ENCODE measurements at places on chromosomes 13 and 19.
A peak's percentile ranks its signal among the peaks of the same experiment; 100 is the strongest.

DNA sequence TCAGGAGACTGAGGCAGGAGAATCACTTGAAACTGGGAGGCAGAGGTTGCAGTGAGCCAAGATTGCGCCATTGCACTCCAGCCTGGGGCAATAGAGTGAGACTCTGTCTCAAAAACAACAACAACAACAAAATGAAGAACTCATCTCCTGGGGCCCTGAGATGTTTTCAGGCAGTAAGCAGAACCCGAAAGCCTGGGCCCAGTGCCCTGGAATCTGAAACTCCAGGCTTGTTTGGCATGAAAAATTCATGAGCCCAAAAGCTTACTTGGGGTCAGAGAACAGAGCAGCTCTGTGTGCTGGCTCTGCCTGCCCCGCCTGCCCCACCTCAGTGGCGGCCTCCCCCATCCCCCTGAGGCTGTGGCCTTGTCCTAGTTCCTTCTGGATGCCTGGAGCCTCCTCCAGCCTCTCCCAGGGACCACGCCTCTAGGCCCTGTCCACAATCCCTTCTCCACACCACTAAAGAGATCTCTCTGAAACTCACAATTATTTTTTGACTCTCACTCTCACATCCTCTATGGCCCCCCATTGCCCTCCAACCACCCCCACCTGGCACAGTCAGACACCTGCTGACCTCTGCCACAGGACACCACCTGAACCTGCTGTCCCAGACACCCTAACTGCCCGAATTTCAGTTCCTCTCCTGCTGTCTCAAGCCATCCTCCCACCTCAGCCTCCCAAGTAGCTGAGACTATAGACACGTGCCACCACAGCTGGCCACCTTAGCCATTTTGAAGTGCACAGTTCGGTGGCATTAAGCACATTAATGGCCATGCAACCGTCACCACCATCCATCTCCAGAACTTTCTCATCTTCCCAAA lies 6.9 kb upstream of the AP1M2 start:
- H3K27ac ChIP-seq = peak overlapping the region; percentile 81
- peak; percentile 35 for DNase-seq
- peaks cover 47% of the 10 kb centered on the region for H3K4me1 ChIP-seq
- H3K27me3 ChIP-seq = no peaks in the 10 kb centered on the region
- no peaks in the 10 kb centered on the region for H3K36me3 ChIP-seq

- H3K4me3 ChIP-seq = no peak overlapping the region
- H3K27ac ChIP-seq = no peak overlapping the region
- no peaks in the 10 kb centered on the region for H3K36me3 ChIP-seq
- peaks cover 2% of the 10 kb centered on the region for H3K4me1 ChIP-seq
- no peaks in the 10 kb centered on the region for H3K27me3 ChIP-seq
- no peak for DNase-seq
Measured at GRCh38 chr13:73090116-73090822, 31.5 kb downstream of the KLF5 start.

DNA sequence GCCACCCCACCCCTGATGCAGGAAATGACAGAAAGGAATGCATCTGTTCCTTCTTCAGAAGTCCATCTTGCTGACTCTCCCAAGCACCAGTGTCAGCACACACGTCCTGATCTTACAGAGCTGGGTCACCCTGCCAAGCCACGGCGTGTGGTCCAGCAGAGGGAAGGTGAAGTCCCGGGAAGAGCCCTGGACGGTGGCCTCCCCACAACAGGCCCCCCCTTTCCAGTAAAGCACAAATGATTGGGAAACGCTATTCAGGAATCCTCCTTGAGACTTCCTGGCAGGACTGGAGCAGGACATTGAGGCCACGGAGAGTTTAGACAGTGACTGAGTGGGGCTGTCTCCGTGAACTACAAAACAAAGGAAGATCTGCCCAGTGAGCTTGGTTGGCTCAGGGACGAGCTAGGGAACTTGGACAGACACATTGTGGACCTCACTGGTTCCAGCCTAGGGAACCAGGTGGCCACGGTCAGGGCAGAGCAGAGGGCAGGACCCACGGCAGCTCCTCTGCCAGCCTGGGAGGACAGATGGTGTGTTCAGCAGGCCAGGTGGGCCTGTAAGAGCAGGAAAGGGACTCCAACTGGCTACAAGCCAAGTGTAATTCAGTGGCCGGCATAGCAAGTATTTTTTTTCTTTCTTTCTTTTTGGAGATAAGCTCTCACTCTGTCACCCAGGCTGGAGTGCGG lies 41.7 kb downstream of the ELL start:
- H3K4me1 ChIP-seq = peaks cover 72% of the 10 kb centered on the region
- peak overlapping the region; percentile 36 for H3K4me3 ChIP-seq
- peaks cover 19% of the 10 kb centered on the region for H3K36me3 ChIP-seq
- no peak for DNase-seq
- peak overlapping the region; percentile 92 for H3K27ac ChIP-seq

GRCh38 chr19:18001777-18002345 lies 6.1 kb upstream of the ARRDC2 start:
- no peaks in the 10 kb centered on the region for H3K27me3 ChIP-seq
- DNase-seq = no peak
- H3K4me1 ChIP-seq = peaks cover 51% of the 10 kb centered on the region
- H3K4me3 ChIP-seq = peak overlapping the region; percentile 95
- peak overlapping the region; percentile 97 for H3K27ac ChIP-seq

DNA sequence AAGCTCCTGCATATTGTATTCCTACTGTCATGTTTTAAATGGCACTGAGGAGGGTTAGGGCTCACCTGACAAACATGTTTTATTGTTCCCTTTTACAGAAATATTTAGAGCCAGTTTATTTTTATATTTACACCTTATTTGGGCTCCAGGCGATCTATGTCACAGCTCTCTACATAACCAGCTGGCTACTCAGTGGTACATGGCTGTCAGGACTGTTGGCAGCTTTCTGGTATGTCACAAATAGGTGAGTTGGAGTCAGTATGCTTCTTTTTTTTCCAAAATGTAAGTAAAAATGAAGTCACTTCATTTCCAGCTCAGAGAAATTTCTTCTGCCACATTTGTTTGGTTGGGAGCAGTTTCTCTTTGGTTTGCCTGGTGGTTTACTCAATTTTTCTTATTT lies 31.5 kb downstream of the DPY19L3 start:
- peaks cover 17% of the 10 kb centered on the region for H3K36me3 ChIP-seq
- no peak overlapping the region for H3K27ac ChIP-seq
- peaks cover 2% of the 10 kb centered on the region for H3K4me1 ChIP-seq
- no peak overlapping the region for H3K4me3 ChIP-seq
- H3K27me3 ChIP-seq = no peaks in the 10 kb centered on the region

DNA sequence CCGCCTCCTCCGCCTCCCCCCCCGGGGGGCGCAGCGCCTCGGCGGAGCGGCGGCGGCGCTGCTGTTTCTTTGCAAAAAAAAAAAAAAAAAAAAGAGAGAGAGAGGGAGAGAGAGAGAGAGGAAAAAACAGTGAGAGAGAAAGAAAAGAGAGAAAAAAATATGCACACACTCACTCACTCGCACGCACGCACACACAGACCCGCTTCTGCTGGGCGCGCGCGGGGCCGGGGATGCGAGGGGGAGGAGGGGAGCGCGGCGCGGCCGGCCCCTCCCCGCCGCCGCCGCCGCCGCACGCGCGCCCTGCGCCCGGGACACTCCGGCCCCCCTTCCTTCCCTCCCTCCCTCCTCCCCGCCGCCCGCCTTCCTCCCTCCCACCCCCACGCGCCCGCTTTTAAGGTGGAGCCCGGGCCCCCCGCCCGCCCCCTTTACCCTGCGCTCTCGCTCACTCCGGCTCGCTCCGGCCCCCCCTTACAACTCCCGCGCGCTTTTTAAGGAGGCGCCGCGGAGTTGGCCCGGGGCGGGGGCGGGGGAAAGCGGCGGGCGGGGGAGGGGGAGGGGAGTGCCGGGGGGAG lies at the start of gene SAMD1:
TSS of gene SAMD1 (minus strand) at position 243 of the 572 bp plus-strand sequence.
- peak within 1 kb of the TSS; percentile 96 for H3K4me3 ChIP-seq
- peaks cover 12% of the 10 kb centered on the region for H3K4me1 ChIP-seq
- H3K27ac ChIP-seq = peak within 1 kb of the TSS; percentile 98
- H3K27me3 ChIP-seq = no peaks in the 10 kb centered on the region
- H3K36me3 ChIP-seq = peaks cover 25% of the 10 kb centered on the region
- DNase-seq = no peak

DNA sequence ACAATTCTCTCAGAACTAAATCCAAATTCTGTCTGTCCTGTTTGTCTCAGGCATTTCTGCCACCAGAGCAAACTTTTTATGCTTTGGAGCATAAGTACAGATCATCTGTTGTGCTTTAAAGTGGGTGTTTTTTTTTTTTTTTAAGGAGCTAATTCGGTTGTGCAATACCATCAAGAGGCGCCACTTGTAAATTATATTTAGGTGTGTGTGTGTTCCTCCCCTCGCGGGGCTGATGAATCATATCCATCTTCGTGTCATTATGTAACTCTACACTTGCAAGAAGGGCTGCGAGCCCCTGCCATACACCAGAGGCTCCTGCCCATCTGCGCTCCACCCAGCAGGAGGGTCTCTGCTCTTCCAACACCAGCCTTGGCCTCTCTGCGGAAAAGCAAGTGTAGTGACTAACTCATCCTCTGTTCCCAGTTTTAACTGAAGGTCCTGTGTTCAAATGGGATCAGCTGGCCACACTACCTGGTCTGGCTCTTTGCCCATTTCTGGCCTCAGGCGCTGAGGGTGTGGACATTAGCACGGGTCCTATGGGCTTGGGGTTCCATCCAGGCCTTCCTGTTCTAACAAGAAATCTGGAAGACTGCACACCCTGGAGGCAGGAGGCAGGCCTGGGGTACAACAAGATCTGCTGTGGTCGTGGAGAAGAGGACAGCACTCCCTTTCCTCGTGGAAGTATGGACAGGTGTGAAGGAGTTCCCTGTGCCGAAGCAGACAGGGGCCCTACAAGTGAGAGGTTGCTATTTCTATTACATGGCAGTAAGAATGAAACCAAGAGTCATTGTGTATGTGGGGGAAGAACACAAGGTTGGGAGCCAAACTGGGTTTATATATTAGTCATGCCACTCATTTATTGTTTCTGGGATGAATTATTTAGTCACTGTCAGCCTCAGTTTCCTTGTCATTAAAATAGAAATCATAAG lies 96.1 kb upstream of the MBNL2 start:
- no peaks in the 10 kb centered on the region for H3K36me3 ChIP-seq
- H3K27me3 ChIP-seq = peaks cover 13% of the 10 kb centered on the region
- H3K4me1 ChIP-seq = peaks cover 5% of the 10 kb centered on the region
- H3K27ac ChIP-seq = no peak overlapping the region
- H3K4me3 ChIP-seq = no peak overlapping the region
- DNase-seq = no peak

DNA sequence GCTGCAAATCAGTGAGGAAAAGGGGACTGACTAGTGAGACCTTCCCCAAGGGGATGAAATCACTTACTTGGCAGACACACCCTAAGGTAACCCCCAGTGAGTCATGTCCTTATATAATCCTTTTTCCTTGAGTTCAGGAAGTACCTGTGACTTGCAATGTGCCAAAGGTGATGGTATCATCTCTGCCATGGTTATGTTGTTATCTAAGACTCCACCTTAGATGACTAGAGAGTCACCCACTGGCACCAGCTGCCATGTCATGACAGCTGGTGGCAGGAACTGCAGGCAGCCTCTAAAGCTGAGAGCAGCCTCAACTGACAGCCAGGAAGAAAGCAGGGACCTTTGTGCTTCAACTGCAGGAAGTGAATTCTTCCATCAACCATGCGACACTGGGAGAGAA lies 12.5 kb downstream of the PBX4 start:
- H3K27me3 ChIP-seq = no peaks in the 10 kb centered on the region
- no peak overlapping the region for H3K4me3 ChIP-seq
- no peak for DNase-seq

DNA sequence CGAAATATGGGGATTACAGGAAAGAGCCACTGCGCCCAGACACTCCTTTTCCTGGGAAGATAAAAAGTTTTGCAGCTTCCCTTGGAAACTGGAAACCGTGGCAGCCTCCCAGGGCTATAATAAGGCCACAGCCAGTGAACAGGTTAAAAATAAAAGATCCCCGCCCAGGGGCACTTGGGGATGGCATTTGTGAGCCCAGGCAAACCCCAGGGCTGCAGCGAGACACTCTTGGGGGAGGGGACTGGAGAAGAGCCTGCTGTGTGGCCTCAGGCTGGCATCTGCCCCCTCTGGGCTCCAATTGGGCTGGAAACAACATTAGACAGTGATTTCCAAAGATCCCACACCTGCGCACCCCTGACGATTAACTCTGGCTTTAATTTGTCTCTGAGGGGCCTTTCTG lies 11.2 kb downstream of the FEM1A start:
- H3K27ac ChIP-seq = no peak overlapping the region
- peaks cover 7% of the 10 kb centered on the region for H3K36me3 ChIP-seq
- DNase-seq = no peak
- no peak overlapping the region for H3K4me3 ChIP-seq
- H3K27me3 ChIP-seq = no peaks in the 10 kb centered on the region
- no peaks in the 10 kb centered on the region for H3K4me1 ChIP-seq

DNA sequence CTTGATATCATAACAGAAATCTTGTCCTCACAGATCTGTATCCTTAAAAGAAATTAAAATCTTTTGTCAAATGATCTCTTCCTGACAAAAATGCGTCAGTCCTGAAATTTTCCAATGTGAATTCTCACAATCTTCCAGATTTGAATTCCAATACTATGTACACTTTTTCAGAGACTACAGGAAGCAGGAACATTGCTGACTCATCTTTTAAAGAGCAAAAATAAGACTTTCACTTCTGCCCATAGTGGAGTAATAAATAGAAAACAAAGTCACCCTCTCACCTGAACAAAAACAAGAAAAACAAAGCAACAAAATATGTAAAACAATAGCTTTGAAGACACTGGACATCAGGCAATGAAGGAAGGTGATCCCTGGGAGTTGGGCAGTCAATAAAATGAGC lies 167.0 kb upstream of the IPO5 start:
- no peaks in the 10 kb centered on the region for H3K36me3 ChIP-seq
- H3K4me3 ChIP-seq = no peak overlapping the region
- no peaks in the 10 kb centered on the region for H3K4me1 ChIP-seq
- H3K27me3 ChIP-seq = no peaks in the 10 kb centered on the region
- DNase-seq = no peak

DNA sequence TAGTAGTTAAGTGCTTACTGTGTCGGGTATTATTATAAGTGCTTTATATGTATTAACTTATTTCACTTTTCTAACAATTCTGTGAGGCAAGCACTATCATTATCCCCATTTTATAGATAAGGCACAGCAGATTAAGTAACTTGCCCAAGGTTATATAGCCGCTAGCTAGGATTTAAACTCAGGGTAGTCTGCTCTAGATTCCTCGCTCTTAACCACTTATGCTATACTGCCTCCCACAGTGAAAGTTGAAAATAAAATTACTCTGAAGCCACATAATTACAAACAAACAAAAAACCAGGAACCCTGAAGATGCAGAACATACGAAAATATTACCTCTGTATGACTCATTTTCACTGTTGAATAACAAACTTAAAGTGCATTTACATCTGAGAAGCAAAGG lies 3.9 kb downstream of the TEX30 start:
- peaks cover 42% of the 10 kb centered on the region for H3K4me1 ChIP-seq
- no peak overlapping the region for H3K4me3 ChIP-seq
- DNase-seq = no peak
- no peaks in the 10 kb centered on the region for H3K27me3 ChIP-seq

- no peak overlapping the region for H3K27ac ChIP-seq
- DNase-seq = no peak
- H3K4me1 ChIP-seq = peaks cover 5% of the 10 kb centered on the region
- peaks cover 5% of the 10 kb centered on the region for H3K27me3 ChIP-seq
- peaks cover 4% of the 10 kb centered on the region for H3K36me3 ChIP-seq
Measured at GRCh38 chr13:41547251-41548000, 90.1 kb downstream of the RGCC start.

GRCh38 chr13:44306371-44307192 lies 67.0 kb upstream of the SERP2 start:
- H3K4me1 ChIP-seq = peaks cover 2% of the 10 kb centered on the region
- H3K27me3 ChIP-seq = peaks cover 14% of the 10 kb centered on the region
- no peak for DNase-seq
- no peak overlapping the region for H3K27ac ChIP-seq

- peaks cover 7% of the 10 kb centered on the region for H3K36me3 ChIP-seq
- H3K27ac ChIP-seq = peak overlapping the region; percentile 93
- peak overlapping the region; percentile 84 for H3K4me3 ChIP-seq
- H3K4me1 ChIP-seq = peaks cover 34% of the 10 kb centered on the region
- no peak for DNase-seq
Measured at GRCh38 chr19:5339198-5339949, 1.2 kb downstream of the PTPRS start.
